ENCODE measurements at places on chromosomes 5 and 9. TPM values are rescaled to one million over a fixed set of nuclear protein-coding genes. Genes with fewer than 3 reads are reported as not detected.

TMEM252 gene
- total RNA-seq, result not detected

CARTPT gene
- not detected for total RNA-seq

POU5F2 gene
- 0.93 TPM for total RNA-seq

ARID3C gene
- total RNA-seq, result 0.29 TPM

NRG2 gene
- 0.07 TPM for total RNA-seq

IFNA2 gene
- total RNA-seq, result not detected

SLC24A2 gene
- not detected for total RNA-seq

SPINK13 gene
- total RNA-seq, result not detected

Data from activated T-cell treated with anti-CD3 and anti-CD28 coated beads, Interleukin-2, amount 50 U/mL, for 72 hours (primary cell).